ENCODE measurements at places on chromosomes 7 and 10.

DNA sequence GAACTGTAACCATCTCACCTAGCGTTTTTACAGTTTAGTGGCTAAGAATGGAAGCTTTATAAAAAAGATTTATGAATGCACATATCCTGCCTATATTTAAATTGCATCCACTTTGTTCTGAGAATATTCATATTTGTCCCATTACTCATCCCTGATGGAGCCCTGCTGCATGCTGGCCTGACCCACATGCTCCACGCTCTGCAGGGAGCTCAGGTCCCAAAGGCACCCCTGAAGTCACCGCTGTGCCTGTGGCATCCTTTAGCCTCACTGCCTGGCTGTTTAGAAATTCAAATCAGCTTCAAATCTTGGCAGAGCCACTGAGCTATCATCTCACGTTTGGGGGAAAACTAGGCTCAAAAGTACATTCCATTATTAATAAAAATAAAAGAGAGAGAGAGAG is 24.4 kb downstream of the C10orf90 start:
- no peak for DNase-seq

DNA sequence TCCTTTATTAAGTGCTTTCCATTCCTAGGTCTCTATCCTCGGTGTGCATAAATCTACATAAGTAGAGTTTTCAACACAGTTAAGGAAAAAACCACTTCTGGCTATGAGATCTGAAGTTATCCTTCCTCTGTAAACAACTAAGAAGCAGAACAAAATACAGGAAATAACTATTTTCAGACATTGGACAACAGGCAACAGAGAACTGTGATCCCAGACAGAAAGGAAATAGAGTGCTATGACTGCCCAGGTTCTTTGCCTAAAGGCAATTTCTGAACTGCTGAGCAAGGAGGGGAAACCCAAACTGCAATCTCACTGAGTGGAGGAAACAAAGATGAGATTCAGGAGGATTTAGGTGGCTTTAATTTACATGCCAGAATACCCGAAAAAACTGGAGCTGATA is 285.4 kb downstream of the SNX13 start:
- DNase-seq = no peak

DNA sequence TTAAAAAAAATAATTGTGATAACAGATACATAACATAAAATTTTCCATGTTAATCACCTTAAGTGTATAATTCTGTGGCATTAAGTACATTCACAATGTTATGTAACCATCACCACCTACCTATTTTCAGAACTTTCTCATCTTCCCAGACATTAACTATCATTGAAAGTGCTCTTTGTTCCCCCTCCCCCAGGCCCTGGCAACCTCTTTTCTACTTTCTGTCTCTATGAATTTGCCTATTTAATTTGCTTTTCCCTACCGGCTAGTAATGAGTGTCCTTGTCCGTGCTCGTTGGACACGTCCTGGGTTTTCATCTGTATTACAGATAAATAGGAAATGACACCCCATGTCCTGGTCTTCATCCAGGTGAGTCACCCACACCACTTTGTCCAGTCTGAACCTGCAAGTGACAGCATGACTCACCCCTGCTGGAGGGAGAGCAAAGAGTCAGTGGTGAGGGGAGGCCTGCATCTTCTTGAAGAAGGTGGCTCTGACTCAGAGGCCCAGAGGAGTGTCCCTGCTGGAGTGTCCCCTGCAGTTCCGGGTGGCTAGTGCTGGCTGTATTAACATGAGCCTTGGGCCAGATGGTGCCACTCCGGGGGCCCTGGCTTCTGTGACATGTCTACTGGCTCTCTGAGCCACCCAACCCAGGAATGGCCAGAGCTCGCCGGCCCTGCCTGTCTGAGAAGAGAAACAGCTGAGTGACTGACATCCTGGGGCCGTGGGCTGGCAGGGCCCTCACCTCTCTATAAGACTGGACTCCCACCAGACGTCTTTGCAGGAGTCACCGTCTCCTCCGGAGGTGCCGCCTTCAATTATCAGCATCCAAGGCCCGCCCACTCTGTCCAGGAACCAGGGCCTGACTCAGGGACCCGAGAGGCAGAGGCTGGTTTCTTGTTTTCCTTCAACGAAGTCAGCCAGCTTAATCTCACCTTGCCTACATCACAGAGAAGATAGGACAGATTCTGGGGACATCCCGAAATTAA is 503.2 kb upstream of the MKI67 start:
- DNase-seq = no peak

DNA sequence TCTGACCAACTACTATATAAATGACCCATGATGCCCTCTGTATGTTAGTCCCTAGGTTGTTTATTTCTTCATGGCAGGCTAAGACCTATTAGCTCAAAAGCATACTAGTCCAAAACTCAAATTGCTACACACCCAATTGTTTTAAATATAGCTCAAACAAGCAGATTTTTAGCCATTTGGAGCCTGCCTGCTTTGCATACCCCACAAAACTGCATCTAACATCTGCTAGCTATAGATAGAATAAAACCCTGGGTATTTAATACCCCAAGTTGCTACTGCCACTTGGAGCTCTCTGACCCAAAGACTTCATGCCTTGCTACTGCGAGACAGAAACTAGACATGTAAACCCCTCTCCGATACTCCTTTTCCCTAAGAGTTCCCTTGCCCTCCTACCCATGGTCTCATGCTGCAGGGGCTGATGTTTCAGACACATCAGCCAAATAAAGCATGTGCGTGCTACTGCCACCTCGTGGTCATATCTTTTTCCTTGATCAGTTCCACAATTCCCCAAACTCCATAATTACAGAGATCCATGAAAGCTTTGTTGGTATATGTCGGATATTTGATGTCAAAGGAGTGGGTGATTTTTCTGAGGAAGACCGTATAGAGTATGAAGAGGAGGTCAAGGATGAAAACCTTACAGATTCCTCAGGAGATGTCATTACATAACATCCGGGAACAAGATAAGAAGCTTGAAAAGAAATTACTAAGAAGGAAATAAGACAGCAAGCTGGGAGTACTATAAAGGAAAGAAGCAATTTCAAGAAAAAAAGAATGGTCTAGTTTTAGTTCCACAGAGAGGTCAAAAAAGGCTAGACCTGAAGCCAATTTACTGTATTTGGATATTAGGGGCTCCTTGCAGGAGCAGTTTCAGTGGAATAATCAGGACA is 386.6 kb downstream of the SH2D4B start:
- DNase-seq = no peak

DNA sequence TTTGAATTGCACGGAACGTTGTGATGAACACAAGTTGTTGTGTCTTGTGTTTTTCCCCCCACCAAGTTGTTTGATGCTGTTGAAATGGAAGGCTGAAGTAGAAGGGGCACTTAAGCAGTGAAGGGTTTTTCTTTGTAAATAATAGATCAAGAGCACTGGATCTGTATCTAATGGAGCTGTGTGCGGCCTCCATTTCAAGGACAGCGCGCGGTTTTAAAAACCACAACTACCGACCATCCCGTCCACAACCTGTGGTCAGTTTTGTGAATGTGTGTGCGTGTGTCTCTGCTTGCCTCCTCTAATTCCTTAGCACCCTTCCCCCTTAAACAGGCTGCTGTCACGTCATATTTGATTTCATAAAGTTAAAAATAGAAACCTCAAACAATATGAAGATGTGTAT is 165.5 kb downstream of the TCF7L2 start:
- DNase-seq = no peak

DNA sequence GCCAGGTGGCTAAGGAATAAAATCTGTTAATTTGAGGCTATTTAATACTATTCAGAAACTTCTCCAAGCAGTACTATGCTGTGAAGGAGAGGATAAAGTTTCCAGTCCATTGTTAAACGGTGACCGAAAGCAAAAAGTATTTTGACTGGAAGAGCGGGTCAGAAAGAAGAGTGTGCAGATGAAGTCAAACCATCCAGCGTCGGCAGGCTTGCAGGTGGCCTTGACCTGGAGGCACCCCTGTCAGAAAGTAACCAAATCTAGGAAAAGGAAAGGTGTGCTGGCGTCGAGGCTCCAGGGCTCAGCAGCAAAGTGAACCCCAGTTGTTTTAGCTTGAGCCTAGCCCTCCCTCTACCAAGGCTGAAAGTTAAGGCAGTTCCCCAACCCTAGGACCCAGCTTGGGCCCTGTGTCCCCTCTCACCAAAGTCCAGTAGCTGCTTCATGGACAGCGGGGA is 544 bp downstream of the PDK4 start:
- DNase-seq = no peak

All from activated CD4-positive, alpha-beta T cell treated with anti-CD3 and anti-CD28 coated beads, Interleukin-2, amount 50 U/mL, for 4 hours (primary cell).